HAP-1 (cell line): ENCODE measurements at places on chromosomes 7 and 10.

DNA sequence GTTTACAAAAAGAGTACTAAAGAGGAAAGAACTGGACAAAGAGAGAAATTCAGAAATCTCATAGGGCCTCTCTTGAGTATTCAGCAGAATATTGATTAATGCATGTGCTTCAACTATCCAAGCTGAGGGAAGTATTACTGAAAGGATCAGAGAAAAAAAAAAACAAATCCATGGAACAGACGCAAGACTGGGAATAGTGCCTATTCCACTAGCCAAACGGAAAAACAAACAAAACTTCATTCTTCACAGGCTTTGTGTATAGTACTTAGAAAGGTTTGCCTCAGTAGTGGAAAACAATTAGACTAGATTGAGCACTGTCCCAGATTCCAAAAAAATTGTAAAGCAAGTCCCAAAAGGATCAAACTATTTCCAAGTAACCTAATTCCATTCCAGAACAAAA is 106.2 kb downstream of the TFEC start:
- DNase-seq, result no peak

DNA sequence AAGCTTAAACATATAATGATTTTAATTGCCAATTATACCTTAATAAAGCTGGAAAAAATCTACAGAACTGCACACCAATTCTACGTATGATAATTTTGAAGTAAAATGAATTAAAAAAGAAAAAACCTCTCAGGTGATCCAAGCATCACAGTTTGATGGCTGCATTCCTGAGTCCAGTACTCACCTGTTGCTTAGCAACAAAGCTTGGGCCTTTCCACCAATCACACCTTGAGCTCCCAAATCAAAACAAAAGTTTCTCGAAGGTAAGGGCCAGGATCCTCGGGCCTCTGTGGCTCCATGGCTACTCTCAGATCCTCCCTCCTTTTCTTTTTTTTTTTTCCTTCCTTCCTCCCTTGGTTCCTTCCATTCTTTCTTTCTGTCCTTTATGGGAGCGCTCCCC is 137.2 kb upstream of the PCBD1 start:
- no peak for DNase-seq

DNA sequence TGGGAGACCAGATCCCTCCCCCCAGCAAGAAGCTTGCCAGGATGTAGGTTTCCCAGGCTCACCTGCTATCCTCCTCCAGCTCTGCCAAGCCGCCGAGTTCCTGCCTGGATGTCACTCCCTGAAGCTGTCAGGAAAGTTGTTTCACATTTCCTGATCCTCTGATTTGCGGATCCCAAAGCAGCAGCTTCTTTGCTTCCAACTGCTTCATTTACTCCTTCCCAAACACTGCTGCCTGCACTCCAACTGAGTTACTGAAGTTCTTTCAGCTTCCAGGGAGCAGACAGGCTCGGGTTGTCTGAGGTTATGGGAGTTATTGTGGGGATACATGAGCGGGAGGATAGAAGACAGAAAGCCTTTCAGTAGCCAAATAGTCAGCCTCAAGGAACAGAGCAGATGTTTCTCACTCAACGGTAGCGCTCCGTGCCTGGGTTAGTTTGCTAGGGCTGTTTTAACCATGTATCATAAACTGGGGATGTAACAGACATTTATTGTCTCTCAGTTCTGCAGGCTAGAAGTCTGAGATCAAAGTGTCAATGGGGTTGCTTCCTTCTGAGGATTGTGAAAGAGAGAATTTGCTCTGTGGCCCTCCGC is 516.0 kb downstream of the REEP3 start:
- no peak for DNase-seq

GRCh38 chr10:125189162-125189561 is 28.8 kb upstream of the CTBP2 start:
- no peak for DNase-seq

DNA sequence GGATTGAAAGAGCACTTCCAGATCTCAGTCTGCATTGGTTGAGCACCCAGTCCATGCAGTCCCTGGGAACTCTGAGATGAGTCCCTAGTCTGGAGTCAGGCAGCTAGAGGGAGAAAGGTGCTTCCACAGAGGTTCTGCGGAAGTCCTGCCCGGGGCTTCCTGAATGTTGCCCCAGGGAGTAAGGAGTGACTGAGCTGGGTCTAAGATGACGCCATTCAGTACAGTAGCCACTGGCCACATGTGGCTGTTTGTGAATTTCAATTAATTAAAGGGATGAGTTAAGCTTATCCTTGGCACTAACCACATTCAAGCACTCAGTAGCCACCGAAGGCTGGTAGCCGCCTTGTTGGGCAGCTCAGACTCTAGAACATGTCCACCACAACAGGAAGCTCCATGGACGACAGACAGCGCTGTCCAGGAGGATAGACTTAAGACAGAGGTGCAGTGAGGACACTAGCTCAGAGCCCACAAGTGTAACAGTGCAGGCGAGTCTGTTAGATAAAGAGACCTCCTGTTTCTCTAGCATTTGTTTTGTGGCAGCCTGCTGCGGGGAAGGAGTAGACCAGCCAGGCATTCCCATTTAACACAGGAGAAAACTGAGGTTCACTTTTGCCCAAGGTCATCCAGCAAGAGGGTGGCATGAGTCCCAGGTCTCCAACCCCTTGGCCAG is 101.6 kb upstream of the PPIF start:
- no peak for DNase-seq

DNA sequence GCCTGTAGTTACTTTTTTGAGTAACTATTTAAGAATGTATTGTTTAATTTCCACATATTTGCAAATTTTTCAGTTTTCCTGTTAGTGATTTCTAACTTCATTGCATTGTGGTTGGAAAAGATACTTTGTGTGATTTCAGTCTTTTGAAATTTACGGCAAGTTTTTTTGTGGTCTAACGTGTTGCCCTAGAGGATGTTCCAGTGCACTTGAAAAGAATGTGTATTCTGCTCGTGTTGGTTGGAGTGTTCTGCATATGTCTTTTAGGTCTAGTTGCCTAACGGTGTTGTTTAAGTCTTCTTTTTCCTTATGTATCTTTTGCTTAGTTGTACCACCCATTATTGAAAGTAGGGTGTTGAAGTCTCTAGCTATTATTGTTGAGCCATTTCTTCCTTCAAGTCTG is 59.7 kb downstream of the LCOR start:
- no peak for DNase-seq

- DNase-seq, result no peak
Observed at GRCh38 chr10:6558272-6558671, 21.8 kb downstream of the PRKCQ start.

DNA sequence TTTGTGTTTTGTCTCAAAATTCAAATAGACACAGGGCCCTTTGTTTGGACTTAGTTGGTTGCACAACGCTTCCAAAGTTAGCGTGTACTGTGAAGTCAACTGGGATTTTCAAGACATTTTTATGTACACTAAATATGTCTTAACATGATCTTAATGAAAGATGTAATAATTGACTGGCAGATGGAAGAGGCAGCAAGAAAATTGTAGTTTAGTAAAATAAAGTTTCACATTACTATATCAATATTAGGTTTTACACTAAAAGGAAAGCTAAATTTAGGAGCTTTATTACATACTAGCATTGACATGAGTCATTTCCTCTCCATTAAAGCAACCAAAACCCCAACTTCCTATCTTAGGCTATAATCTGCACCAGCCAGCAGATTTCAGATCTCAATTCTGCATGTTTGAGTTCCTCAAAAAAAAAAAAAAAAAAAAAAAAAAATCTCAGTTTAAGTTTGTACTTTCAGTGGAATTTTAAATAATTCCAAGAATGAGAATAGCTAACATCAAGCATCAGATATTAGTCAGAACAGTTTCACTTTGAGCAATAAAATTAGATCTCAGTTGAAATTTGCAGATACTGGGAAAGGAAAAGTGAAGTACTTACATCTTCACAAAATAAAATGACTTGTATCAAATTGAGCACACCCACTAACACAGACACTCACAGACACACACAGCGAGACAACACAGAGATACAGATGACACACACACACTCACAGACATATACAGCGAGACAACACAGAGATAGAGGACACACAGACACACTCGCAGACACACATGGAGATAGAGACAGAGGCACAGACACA is 346.6 kb upstream of the KLF6 start:
- DNase-seq, result no peak

DNA sequence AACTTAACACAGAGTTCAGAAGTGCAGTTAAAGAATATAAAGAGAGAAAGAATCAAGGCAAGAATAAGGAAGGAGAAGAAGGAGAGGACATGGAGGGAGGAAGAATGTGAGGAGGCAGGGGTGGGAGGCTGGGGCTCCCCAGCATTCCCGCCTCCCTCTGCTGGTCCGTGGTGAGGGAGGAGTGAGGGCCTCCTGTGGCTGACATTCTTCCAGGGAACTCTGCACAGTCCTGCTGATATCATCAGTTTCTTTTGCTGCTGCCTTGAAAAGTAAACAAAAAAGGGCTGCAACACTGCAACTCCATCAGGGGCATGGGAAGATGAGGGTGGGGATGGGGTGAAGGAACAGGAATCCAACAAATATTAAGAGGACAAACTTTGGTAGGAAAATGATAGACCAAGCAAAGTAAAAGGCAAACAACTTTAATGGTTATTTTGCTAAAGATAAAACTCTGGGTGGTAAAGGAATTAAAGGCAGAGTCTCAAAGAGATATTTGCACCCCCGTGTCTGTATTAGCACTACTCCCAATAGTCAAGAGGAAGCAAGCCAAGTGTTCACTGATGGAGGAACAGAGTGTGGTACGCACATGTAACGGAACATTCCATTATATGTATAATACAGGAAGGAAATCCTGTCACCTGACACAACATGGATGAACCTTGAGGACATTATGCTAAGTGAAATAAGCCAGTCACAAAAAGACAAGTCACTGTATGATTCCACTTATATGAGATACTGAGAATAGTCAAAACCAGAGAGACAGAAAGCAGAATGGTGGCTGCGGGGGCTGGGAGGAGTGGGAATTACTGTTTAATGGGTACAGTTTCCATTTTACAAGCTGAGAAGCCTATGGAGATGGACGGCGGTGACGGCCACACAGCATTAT is 8.0 kb upstream of the SPOCK2 start:
- DNase-seq, result no peak

- DNase-seq, result no peak
Observed at GRCh38 chr10:100612601-100613595, 77.2 kb downstream of the HIF1AN start.

GRCh38 chr10:31121757-31122577 is 90.3 kb upstream of the ZNF438 start:
- DNase-seq, result no peak

- no peak for DNase-seq
Observed at GRCh38 chr10:88289342-88289741, 293.8 kb downstream of the RNLS start.

- no peak for DNase-seq
Observed at GRCh38 chr7:69596723-69597277, 1.5 kb upstream of the AUTS2 start.

DNA sequence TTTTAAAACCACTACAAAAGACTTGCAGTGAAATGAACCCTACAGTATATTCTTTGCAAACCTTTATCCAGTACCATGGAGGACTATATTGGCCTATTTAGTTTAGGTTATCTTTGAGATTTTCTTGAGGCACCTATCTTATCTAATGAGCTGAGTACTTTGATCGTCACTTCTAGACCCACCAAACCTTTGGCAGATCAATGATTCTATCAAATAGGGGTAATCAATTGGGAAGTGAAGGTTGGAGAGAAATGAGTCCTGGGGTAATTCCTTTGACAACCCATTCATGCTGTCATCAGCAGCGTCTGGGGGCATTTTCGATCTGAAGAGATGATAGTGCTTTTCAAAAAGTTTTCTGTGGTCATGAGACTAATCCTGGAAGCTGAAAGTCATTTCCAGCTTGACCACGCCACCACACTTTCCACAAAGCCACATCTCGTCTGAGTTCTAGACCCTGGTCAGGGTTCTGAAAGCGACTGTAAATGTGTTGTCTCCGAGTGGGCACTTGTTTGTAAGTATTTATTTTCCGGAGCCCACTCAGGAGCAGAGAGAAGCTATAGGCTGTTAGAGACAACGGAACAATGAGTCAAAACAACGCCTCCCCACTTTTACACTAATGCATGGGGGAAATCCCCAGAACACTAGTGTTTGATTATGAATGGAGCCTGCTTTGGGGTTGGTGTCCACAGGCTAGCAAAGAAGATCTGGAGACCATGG is 4.8 kb downstream of the EGR2 start:
- no peak for DNase-seq

- peak; percentile 16 for DNase-seq
Observed at GRCh38 chr7:20514364-20514763, 101.1 kb upstream of the ABCB5 start.

DNA sequence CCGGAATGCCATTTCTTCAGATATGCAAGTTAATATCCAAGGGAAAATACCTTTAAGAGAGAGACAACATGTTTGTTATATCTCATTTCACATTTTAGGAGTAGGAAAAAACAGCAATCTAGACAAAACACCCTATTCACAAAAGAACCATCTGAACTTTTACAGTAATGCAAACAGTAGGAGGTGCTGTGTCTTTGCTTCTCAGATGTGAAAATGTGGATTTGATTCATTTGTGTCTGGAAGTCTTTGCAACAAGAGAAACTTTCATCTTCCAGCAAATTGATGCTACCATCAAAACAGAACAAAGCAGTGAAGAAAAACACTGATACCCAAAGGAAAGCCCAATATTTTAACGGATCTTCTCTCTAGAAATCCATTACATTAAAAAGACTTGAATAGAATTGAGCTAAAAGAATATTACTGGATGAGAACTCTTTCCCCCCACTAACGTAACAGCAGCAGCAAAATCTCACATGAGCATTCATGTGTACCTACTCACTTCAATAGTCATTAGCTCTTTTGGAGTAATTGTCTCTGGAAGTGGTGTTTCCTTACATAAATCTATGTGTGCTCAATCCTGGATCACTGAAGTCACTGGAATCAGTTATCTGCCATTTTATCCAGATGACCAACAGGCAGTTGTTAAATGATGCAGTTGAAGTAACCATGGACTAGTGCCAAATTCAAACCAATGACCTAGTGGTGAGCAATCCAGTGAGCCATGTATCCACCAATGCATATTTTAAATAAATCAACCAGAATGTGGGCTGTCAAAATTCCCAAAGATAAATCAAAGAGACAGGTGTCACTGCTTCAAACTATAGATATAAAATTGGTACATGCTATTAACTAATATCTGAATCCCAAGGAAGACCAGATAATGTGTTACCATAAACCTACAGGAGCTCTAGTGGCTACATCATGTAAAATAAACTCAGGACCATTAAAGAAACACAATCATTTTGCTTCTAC is 1.8 kb downstream of the SEMA3C start:
- DNase-seq, result peak; percentile 19

GRCh38 chr7:154302380-154302779 is 250.2 kb downstream of the DPP6 start:
- DNase-seq, result no peak

GRCh38 chr7:95596198-95597063 is at the start of gene PDK4:
TSS of gene PDK4 (minus strand) at chr7:95596516. CDS start at chr7:95596293, 223 bp downstream.
- DNase-seq, result no peak
